Activated T-helper 2 cell treated with anti-CD3 and anti-CD28 coated beads, Interferon-gamma antibody, Interleukin-2, Interleukin-4, amounts not matched to agents 10 μg/mL and 5 μg/mL and 100 μg/mL, durations not matched to agents 14 hours and 24 hours and 36 hours (primary cell): ENCODE measurements at places on chromosomes 12 and 14.
A peak's percentile ranks its signal among the peaks of the same experiment; 100 is the strongest.

DNA sequence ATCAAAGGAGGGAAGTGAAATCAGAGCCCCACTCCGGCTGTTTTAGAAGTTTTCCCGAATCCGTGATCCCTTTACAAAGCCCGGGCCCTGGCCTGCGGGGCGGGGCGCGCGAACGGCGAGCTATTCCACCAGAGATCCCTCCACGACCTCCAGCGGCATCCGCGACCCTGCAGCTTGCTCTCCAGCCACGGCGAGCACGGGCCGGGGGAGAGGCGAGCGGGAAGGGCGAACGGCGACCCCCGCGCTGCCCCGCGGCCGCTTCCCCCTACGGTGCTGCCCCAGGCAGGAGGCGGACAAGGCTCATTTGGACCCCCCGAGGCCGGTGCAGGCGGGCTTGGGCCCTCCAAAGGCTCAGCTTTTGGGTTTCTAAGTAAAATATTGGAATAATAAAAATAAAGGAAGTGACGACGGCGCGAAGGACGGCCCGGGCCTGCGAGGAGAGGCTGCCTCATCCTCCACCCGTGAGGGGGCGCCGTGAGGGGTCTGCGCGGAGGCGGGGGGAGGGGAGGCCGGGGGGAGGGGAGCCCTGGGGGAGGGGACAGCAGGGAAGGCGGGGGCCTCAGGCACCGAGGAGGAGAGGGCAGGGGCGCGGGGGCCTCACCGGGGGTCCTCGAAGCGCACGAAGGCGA, 613 bp downstream of the SRSF9 start:
- peak; percentile 32 for DNase-seq

GRCh38 chr14:65462411-65462810, 49.9 kb downstream of the FUT8 start:
- DNase-seq = no peak

DNA sequence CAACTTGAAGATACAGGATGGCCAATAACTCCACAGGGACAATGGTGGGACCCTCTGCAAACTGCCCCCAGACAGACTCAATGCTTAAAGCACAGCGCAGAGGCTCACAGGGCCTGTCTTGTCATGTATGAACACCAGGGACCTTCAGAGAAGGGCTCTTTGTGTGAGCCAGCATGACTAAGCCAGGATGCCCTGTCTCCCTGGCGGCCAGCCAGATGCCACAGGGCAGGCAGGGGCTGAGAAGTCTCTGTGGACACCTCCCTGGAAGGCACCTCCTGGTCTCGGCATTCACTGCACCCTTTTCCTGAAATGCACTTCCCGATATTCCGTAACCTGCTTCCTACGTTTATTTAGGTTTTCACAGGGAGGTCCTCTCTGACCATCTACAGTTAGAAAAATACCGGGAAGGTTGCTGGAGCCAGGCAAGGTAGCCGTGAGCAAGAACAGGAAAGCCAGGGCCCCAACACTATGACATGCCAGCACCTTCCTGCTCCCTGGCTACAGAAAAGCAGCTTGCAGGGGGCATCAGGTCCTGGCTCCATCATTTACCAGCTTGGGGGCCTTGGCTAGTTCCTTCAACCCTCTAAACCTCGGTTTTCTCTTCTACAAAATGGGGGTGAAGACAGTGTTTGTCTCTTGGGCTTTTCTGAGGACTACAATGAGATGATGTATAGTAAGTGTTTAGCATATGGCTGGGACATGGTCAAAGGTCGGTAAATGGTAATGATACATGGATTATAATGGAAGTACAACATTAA, 65.0 kb downstream of the PITPNM2 start:
- no peak for DNase-seq

DNA sequence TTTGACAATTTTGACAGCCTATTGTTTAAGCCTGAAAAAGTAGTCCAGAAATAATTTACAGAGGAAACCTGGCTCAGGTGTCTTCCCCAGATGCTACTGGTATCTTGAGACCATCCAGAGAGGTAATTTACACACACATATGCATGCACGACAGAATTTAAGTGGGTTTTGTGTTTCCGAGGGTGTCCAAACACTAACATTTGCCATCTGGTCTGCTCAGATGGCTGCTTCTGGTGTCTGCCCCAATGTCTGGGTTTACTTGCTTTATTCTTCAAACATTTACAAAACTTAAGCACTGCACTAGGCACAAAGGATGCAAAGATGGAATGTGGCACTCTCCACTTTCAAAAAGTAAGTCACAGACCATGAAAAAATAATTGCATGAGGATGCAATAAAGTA, 226.6 kb upstream of the EGLN3 start:
- DNase-seq = no peak

- peak; percentile 44 for DNase-seq
These were observed 54.2 kb downstream of the C12orf42 start for GRCh38 chr12:103441437-103442181.
